ENCODE measurements at places on chromosomes 5 and 9.

DNA sequence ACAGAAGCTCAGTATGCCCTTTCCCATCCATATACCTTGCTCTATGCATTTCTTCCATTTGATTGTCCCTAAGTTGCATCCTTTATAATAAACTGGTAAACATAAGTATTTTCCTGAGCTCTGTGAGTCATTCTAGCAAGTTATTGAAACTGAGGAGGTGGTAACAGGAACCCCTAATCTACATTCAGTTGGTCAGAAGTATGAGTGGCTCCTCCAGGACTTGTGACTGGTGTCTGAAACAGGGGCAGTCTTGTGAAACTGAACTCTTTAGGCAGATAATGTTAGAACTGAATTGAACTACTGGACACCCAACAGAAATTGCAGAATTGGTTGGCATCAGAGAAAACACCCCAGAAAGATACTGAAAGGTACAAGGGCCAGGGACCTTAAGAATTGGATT lies 133.1 kb upstream of the POU5F2 start:
- no peak for DNase-seq

DNA sequence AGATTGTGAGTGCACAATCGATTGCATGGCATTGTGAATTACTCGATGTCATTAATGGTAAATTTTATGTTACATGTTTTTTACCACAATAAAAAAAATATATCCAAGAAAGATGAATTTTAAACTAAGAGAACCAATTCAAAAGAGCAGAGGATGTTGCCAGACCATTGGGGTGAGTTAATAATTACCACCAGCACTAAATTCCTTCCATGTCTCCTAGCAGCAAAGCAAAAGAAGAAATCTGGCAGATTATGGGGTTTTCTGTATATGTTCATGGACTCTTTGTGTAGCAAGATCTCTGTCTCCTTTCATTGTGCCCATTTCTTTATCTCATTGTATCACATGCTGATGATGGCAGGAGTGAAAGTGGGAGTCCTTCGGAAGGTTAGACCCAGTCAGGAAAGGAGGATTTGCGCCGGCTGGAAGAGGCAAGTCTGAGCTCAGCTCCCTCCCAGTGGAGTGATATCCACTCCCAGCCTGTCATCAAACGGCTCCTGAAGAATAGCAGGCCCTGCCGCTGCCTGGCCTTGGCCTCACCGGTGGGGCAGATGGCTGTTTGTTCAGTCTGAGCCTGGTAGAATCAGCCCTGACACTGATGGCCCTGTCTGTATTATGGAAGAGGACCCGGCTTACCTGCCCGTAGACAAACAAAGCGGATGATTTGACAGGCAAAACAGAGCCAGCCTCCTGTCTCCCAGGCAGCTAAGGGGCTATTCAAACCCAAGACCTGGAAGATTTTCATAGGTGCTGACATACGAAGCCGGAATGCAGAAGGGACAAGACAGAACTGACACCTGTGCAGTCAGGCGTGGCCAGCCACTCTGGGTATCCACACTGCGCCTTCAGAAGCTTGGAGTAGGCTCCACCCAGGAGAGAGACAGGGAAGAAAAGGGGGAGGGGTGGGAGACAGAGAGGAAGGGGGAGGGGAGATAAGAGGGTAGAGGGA lies 21.9 kb upstream of the FOXE1 start:
- DNase-seq = no peak

DNA sequence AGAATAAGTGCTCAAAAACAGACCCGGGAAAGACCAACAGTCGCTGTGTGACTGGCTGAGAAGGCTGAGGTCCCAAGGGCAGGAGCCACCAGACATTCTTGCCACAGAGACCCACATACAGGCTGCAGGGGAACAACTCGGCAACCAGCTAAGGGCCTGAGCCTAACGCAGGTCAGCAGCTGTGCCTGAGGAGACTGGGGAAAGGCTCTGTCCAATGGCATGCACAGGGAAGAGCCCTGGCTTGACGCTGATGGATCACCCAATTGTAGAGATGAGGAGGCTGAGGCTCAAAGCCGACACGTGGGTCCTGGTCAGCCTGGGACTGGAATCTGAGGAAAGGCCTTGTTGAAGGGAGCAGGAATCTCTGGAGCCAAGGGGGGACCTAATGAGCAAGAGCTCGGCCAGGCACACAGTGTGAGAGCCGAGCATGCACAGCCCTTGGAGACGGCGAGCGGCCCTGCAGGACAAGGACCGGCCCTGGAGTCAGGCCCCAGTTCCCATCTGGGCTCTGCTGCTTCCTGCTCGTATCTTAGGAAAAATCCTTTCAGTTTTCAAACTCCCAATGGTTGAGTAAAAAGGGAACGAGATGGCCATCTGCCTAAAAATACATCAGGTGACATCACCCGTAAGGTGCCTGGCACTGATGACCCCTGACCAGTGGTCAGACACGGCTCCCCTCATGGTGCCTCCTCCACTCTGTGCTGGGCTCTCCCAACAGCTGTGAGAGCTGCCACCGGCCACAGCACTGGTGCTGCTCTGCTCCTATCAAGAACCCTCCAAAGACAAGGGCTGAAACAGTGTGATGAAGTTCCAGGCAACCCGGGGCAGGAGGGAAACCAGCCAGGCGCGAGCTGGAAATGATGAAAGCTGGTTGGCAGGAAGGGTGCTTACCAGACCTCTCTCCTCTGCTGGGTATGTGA lies 16.4 kb downstream of the LMAN2 start:
- no peak for DNase-seq

DNA sequence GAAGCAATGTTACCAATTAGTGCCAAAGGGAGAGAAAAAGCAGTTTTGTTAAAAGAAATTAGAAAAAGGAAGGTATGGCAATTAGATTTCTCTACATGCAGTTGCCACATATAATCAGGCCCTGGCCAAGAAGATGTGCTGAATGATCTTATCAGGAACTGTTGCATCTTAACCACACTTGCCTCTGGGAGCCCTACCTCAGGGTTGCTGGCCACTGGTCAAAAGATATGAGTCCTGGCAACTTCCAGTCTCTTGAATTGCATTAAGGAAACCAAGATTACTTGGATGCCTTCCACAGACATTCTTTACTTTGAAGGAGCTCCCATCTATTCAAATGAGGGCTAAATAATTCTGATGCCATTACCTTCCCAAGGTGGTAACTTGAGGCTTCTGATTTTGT lies 60.4 kb downstream of the TNC start:
- DNase-seq = no peak

DNA sequence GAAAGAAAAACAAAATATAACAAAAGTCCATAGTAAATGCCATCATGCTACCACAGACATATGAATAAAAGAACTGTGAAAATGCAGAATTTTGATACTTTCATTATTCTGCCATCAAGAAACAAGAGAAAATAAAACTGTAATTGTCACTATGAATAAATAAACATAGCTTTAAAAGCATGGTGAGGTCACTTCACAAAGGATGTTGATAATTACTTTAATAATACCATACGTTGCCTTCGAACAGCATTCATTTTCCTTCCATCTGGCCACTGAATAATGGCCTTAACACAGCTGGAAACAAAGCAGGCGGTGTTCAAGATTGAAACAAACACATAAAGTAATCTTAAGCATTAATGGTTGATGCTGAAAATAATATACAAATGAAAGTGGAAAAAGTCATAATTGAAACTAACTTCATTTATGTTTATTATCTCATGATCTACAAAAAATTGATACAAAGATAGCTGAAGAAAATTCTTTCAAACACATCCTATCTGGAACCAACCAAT lies 102.0 kb downstream of the AGTPBP1 start:
- no peak for DNase-seq

- no peak for DNase-seq
Measured at GRCh38 chr5:39146831-39147540, 72.4 kb downstream of the FYB1 start.

GRCh38 chr9:128163027-128163515 lies 3.0 kb downstream of the BBLN start:
- no peak for DNase-seq

GRCh38 chr5:1792842-1793266 lies 6.8 kb downstream of the MRPL36 start:
- no peak for DNase-seq

GRCh38 chr9:37917313-37917731 lies 13.4 kb upstream of the SLC25A51 start:
- no peak for DNase-seq

- no peak for DNase-seq
Measured at GRCh38 chr9:14780251-14780650, 57.7 kb upstream of the CER1 start.

- no peak for DNase-seq
Measured at GRCh38 chr5:83172011-83172410, 94.7 kb downstream of the XRCC4 start.

DNA sequence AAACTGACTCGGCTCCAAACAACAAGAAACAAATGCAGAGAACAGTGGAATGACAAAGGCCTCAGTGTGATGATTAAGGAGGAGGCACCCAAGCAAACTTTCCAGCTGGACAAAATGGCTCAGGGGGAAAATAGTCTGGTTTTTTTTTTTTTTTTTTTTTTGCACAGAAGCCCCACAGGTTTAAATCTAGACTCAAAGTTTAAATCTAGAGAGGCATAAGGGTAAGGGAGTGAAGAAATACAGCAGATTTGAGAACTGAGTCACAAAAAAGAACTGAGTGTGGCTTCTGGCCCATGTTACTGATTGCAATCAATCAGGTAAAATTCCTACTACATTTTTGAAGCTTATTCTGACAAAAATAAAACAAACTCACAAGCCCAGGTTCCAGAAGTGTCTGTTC lies 12.3 kb downstream of the BOD1 start:
- DNase-seq = no peak

GRCh38 chr5:111762895-111763294 lies 5.9 kb upstream of the NREP start:
- DNase-seq = peak; percentile 77

GRCh38 chr9:34475097-34475496 lies 16.5 kb downstream of the DNAI1 start:
- no peak for DNase-seq

DNA sequence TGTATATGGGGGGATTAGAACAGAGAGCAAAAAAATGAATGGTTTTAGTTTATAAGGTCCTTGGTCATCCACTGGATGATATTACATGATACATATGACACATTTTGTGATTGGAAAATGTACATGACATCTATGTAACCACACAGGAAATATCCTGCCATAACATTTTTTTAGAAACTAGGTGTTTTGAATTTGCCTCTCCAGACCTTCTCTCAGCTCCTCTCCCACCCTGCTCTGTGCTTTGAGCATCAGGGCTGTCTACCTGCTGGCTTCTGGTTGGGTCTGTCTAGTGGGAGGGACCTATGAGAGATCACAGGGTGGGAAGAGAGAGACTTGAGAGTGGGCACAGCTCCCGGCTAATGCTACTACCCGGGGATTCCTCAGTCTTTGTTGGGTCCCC lies 24.4 kb downstream of the AKNA start:
- DNase-seq = no peak

DNA sequence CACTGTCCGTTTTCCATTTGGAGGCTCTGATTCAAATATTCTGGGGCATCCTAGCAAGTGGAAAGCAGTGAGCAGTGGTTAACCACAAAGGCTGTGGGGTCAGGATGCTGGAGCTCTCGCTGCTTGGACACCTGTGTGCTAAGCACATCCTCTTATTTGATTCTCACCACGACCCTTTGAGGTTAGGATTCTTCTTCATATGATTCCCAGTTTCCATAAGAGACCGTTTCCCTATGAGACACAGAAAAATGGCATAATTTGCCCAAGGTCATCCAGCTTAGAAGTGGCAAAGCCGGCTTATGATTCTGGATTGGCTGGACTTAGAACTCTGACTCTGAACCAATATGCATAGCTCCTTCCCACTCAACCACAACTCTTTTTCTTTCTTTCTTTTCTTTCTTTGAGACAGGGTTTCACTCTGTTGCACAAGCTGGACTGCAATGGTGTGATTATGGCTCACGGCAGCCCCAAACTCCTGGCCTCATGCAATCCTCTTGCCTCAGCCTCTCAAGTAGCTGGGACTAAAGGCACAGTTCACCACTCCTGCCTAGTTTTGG lies 207.7 kb downstream of the TTLL11 start:
- peak; percentile 70 for DNase-seq

GRCh38 chr9:83081010-83081409 lies 18.1 kb upstream of the RASEF start:
- DNase-seq = no peak

DNA sequence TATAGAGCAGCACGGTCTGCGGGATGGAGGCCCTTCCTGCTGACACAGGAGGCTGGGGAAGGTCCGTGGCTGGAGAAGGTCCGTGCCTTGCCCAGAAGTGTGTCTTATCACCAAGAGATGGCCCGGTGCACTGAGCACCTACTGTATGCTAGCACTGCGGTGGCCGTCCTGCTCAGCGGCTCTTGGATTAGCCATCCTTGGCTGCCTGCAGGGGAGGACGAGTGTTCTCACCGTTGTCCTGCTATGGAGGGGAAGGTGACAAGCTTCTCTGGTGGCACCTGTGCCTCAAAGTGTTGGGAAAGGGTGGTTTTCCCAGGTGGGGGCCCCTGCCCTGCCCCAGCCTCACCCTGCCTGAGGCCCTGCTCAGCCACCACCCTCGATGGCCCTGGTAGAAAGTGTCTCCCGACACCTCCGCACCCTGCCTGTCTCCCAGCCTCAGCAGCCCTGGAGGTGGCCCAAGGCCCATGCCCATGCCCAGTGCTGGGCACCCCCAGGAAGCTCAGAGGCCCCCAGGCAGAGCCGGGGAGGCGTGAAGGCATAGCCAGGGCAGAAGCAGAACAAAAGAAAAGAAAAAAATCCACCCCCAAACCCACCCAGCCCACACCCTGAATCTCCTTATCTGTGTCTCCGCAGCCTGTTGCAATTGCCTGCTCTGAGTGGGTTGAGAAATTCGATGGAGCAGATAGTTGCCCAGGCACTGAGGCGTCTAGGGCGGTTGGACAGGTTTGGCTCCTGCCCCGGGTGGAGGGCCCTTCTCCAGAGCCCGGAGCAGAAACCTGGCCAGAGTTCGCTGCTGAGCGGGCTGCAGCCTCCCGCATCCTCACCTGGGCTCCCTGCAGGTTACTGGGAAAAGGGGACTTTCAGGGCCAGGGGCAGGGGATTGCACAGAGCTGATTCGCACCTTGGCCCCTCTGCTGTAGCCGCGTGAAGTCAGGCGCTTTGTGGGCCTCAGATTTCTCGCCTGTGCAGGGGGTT lies 30.5 kb downstream of the RXRA start:
- no peak for DNase-seq

- DNase-seq = no peak
Measured at GRCh38 chr5:87147441-87147840, 120.2 kb upstream of the RASA1 start.

GRCh38 chr5:39189292-39189955 lies 29.9 kb downstream of the FYB1 start:
- DNase-seq = no peak

GRCh38 chr9:134930398-134930797 lies 12.7 kb upstream of the FCN1 start:
- no peak for DNase-seq

DNA sequence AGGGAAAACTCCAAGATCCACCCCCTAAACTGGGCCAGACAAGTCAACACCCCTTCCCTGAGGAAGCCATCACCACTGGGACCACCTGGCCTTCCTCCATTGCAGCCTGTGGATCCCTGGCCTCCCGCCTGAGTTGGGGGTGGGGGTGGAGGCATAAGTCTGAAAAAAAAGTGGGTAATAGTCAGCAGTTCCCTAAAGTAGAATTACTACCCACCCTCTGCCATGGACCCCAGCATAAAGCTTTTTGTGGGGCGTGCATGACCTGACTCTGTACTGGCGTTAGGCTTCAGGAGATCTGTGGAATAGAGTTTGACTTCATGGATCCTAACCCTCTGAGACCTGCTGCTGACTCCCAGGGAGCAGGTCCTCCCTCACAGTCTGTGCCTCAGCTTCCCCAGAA lies 2.0 kb upstream of the CXXC5 start:
- DNase-seq = no peak
